ENCODE measurements at places on chromosomes 13 and 19.

DNA sequence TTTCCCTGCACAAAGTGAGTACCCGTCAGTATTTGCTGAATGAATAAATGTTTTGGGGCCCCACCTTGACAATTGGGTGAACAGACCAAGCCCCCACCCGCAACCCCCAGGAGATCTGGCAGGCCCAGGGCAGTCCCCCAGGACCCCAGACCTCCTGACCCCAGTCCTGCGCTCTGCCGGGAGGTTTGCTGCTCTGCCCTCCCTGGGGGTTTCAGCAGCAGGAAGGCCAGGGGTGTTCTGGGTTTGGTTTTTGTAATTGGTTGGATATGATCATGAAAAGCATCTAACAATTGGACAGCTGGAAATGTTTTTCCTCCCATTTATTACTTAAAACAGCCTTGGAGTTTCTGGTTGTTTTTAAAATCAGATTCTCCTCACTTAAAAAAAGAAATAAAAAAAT is 193.8 kb downstream of the URI1 start:
- no peak for DNase-seq

DNA sequence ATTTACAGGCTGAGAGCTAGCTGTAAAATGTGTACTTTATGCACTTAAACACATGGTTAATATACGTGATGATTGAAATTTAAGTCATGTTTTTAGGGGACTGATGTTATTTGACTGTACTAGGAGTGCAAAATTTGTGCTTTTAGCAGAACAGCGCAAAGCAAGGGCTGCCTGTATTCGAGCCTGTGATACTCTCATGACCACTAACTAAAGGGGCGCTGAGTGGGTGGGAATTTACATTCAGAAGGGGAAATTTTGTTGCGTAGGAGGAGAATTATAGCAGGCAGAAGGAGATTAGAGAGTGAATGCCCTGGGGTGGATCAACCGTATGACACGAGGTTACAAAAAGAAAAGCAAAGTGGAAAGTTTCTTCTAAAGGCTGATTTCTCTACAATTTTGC is 271.8 kb upstream of the HTR2A start:
- no peak for DNase-seq

DNA sequence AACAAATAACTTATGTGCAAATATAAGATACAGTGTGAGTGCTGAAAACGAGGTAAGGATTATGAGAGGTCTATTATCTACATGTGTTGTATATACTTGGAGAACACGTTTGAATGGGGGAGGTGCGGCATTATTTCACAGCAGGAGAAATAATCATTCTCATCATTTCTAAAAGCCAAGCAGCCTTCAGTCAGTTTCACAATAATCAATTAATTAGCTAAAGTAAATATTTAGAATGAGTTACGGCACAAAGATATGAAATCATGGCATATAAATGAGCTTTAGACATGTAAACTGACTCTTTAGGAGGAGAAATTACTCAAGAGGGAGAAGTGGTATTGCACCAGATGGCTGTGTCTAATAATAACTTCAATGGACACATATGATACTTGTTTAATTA is 366.6 kb downstream of the DNAJC15 start:
- DNase-seq = no peak

DNA sequence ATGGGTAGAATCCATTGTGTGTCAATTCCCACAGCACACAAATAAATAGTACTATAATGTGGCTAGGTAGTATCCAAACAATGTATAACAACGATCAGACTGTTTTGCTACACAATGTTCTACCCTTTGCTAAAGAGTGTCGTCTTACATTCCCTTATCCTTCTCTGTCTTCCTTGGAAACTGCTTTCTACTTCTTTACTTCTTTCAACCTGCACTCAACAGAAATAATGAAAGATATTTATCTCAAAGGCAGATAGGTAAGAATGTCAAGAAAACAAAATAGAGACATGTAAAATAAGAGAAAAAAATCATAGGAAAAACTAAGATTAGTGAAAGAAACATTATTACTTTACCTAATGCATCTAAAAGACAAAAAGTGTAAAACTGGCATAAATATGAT is 814.7 kb downstream of the PCDH9 start:
- no peak for DNase-seq

DNA sequence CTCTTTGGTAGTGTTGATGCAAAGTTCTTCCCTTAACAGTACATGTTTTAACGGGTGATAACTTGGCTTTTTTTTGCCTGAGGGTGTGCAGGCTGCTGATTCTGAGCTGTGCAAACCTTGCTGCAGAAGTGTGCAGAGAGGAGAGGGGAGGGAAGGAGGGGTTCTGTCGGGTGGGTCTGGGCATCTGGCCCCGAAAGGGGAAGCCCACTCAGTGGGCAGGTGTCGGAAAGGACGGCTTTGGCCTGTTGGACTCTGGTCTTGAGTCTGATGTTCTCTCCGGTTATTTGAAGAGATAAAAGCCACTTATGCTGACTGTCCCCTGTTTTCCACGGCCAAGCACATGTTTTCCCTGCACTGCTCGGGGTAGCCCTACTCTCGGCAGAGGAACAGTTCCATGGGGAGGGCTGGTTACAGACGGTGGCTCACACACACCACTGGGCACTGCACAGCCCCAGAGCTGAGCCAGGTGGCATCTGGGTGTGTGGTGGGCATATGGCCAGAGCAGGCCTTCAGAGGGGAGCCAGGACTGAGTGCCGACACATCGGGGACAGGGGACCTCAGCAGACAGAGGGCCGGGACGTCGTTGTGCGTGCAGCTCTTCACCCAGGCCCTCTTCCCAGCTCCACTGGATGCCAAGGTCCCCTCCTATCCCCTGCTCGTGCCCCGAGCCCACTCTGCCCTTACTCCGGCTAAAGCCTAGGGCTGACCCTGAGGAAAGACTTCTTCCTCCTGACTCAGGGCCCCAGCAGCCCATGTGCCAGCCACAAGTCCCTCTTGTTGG is 93.2 kb downstream of the TEX29 start:
- DNase-seq = no peak

GRCh38 chr19:49324801-49325576 is at the start of gene SLC6A16:
Gene SLC6A16 (minus strand): TSS chr19:49325191. CDS start chr19:49311347, 13,844 bp downstream.
- no peak for DNase-seq

DNA sequence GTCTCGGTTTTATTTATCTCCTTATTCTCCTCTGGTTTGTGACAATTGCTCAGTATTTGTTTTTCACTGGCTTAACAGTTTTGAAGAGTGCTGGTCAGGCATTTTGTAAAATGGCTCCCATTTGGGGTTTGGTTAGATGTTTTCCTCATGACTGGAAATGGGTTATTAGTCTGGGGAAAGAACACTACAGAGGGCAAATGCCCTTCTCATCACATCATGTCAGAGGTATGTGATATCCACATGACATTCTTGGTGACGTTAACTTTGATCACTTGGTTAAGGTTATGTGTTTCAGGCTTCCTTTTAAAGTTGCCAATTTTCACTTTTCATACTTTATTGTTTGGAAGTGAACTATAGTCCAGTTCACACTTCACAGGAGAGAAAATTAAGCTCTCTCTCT is 74.8 kb upstream of the KLHL1 start:
- no peak for DNase-seq

- peak; percentile 68 for DNase-seq
Observed at GRCh38 chr19:42023121-42023942, 29.3 kb upstream of the ATP1A3 start.

DNA sequence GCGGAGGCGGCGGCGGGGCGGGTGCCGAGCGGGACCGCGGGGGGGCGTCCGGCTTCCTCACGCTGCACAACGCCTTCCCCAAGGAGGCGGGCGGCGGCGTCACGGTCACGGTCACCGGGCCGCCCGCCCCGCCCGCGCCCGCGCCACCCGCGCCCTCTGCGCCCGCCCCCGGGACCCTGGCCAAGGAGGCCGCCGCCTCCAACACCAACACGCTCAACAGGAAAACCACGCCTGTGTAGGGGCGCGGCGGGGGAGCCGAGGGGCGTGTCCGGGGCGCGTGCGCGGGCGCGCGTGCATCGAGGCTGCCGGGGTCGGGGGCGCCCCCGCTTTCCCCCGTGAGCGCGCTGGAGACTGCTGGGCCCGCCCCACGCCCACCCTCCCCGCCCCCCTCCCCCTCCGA is 8.8 kb upstream of the CACNG6 start:
- DNase-seq = no peak

DNA sequence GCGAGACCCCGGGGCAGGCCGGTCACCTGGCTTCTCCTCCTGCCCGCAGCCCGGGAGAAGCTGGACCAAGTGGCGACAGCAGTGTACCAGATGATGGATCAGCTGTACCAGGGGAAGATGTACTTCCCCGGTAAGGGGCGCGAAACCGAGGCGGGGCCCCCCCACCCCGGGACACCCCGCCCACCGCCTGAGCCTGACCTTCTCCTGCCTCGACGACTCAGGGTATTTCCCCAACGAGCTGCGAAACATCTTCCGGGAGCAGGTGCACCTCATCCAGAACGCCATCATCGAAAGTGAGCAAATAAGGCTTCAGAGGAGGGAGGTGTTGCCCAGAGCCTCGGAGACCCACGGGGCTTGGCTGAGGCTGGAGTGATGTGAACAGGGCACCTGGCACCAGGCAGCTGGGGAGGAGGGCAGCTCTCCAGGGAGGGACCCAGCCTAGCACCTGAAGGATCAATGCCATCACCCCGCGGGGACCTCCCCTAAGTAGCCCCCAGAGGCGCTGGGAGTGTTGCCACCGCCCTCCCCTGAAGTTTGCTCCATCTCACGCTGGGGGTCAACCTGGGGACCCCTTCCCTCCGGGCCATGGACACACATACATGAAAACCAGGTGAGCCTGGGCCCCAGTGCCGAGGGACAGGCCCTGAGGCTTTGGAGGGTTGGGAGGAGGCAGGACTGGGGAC is 629 bp downstream of the IZUMO4 start:
- peak; percentile 55 for DNase-seq

DNA sequence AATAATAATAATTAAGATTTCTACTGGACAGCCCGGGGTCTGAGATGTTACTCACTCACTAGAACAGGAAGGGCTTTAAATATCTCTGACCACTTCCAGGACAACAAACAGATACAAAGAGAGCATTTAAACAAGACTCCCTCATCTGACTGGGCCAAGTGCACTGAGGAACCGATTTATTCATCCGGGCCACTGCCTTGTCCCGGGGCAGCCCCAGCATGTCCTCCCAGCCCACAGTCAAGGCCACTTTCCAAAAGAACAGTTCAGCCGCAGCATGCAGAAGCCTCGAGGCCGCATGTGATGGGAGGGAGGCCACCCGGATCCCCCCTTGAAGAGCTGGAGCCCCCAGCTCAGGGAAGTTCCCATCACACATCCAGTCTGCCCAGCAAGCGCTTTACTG is 30.5 kb downstream of the MLLT1 start:
- DNase-seq = no peak

DNA sequence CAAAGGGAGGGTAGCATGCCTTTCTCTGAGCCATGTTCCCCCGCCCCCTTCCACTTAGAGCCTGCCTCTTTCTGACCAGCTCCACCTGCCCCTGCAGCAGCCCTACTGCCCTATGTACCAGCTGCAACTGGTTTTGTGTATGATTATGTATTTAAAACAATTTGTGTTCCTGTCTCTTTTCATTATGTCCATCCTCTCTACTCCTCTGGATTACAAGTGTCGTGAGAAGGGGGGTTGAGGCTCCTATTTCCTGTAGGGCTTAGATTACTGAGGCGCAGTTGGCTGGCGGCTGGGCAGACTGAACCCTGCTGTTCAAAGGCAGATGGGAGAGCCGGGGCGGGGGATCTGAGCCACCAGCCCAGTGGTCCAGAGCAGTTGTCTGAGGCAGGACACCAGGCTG is 213.3 kb downstream of the KCNRG start:
- no peak for DNase-seq

DNA sequence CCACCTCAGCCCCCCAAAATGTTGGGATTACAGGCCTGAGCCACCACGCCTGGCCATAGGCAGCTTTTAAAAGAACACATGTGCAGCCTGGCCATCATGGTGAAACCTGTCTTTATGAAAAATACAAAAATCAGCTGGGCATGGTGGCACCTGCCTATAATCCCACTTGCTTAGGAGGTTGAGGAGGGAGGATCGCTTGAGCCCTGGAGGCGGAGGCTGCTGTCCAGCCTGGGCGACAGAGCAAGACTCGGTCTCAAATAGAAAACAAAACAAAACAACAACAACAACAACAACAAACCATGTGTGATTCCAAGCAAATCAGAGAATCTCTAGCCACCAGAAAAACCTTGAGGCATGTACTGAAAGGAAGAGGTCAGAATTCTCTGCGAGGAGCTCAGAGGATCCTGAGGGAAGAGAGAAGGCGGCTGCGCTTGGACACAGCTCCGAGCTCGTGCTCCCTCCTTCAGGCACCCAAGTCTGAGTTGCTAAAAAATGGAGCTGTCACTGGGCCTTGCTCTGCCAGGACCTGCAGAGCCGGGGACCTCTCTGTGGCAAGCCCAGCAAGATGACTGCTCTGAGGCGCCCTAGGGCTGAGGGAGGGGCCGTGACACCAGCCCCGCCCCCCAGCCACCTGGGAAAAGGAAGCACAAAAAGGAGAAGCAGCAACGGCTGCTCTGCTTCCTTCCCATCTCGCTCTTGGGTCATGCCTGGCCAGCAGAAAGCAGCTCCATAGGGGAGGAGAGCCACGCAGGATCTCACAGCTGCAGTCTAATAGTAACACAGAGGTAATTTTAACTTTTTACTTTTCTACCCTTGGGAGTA is at the start of gene ARL11:
Gene ARL11 (plus strand): TSS at position 677 of the 822 bp plus-strand sequence. CDS start 1,941 bp downstream, outside the sequence.
- DNase-seq = peak; percentile 85

GRCh38 chr13:41231786-41232185 is 31.6 kb downstream of the MTRF1 start:
- peak; percentile 88 for DNase-seq

DNA sequence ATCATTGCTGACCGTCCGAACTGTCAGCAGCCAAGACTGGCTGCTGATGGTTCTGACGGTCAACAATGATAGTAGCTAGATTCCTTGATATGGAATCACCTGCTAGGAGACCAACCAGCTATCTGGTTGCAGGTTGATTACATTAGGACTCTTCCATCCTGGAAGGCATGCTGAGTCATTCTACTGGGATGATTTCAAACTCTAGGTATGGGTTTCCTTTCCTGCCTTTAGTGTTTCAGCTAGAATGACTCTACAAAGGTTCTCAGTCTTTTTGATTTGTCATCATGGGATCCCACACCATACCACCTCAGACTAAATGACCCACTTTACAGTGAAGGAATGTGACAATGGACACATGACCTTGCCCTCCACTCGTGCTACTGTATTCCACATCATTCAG is 138.1 kb upstream of the KL start:
- DNase-seq = no peak

- no peak for DNase-seq
Observed at GRCh38 chr13:110015253-110015652, 228.9 kb upstream of the IRS2 start.

DNA sequence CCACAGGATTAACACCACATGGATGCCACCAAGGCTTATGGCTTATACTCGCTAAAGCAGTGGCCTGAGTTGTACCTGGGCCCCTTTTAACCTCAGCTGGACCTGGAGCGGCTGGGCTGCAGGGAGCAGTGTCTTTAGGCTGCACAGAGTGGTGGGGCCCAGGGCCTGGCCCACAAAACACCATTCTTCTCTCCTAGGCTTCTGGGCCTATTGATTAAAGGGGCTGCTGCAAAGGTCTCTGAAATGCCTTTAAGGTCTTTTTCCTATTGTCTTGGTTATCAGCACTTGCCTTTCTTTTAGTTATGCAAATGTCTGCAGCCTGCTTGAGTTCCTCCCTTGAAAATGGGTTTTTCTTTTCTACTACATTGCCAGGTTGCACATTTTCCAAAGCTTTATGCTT is 973.9 kb upstream of the PRR20A start:
- DNase-seq = no peak

Measured in RPMI8226 (cell line).